ENCODE measurements at places on chromosomes 6 and 20.
A peak's percentile ranks its signal among the peaks of the same experiment; 100 is the strongest.

- DNase-seq = peak; percentile 60
Observed at GRCh38 chr20:8156235-8157079, 24.4 kb downstream of the PLCB1 start.

DNA sequence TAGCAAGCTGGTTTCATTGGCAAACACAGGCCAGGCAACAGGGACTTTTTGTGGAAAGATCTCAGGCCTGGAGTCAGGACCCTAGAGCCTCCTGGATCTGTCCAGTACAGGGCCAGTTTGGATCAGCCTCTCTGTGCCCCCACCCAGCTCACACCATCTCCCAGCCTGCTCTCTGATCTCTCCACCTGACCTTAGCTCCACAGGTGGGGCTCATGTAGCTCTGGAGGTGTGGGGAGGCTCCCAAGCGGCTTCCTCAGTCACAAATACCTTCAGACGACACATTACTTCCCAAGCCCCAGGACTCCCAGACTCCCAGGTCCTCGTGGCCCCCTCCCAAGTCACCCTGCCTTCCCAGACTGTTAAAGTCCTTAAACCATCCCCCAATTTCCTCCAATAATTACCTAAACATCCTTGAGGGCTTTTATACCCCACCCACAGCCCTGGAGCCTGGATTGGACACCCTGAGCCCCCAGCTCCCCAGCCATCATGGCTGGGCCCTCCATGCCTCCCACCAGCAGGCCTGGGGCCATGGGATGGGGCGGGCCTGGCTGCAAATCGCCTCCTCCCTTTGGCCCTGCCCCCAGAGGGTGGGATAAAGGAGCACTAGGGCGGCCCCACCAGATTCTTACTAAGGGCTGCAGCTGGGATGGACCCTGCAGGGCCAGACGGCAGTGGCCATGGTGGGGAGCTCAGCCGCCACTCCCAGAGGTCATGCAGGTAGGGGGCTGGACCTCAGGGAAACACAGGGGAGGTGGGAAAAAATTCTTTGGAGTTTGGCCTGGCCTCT lies 15.9 kb upstream of the FANCE start:
- DNase-seq = no peak

- no peak for DNase-seq
Observed at GRCh38 chr6:136990754-136991153, 54.0 kb downstream of the IL20RA start.

DNA sequence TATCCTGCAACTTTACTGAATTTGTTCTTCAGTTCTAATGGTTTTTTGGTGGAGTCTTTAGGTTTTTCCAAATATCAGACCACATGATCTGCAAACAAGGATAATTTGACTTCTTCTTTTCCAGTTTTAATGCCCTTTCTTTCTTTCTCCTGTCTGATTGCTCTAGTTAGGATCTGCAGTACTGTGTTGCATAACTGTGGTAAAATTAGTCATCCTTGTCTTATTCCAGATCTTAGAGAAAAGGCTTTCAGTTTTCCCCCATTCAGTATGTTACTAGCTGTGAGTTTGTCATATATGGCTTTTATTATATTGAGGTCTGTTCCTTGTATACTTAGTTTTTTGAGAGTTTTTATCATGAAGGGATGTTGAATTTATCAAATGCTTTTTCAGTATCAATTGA lies 4.3 kb downstream of the MICA start:
- peak; percentile 56 for DNase-seq

GRCh38 chr6:51429017-51429712 lies 610.5 kb downstream of the TFAP2B start:
- no peak for DNase-seq
